ENCODE measurements at places on chromosomes 6 and 20.

GRCh38 chr6:107062691-107063090 is 34.7 kb downstream of the MTRES1 start:
- DNase-seq = no peak

DNA sequence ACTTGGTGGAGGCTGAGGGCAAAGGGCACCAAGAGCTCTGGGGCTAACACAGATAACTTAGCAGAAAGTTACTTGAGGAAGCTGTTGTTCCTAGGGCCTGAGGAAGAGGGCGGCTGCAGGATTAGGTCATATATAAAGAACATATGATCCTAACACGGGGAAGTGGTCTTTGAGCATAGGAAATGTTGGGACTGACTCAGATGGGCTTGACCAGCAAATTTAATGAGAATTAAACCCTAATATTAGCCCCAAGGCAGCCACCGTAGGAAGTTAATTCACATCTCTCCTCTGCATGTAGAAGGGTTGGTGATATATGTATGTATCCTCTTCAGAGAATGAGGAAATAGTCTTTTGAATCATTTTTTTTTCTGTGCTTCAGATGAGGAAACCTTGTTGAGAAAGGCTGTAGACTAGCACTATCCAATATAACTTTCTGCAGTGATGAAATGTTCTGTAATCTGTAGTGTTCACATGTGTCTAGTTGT is 9.2 kb upstream of the ZBTB9 start:
- DNase-seq = no peak

GRCh38 chr6:14543971-14544585 is 426.5 kb downstream of the CD83 start:
- DNase-seq = no peak

- peak; percentile 79 for DNase-seq
Measured at GRCh38 chr6:106858653-106859092, 115.9 kb downstream of the CD24 start.

DNA sequence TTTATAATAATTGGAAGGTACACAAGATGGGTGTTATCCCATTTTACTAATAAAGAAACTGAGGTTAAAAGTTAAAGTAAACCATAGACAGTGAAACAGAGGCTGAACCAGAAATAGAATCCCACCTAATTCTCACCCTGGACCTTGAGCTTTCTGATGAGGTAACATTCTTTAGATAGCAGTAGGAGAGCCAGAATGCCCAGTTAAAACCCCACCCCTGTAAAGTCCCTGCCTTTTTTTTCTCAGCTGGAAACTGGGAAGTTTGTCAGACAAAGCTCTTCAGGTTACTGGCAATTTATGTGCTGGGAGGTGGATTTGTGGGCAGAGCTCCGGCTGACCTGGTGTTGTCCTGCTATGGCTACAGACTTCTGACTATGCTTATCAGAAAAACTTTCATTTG is 1.9 kb upstream of the MCHR2 start:
- DNase-seq = no peak

DNA sequence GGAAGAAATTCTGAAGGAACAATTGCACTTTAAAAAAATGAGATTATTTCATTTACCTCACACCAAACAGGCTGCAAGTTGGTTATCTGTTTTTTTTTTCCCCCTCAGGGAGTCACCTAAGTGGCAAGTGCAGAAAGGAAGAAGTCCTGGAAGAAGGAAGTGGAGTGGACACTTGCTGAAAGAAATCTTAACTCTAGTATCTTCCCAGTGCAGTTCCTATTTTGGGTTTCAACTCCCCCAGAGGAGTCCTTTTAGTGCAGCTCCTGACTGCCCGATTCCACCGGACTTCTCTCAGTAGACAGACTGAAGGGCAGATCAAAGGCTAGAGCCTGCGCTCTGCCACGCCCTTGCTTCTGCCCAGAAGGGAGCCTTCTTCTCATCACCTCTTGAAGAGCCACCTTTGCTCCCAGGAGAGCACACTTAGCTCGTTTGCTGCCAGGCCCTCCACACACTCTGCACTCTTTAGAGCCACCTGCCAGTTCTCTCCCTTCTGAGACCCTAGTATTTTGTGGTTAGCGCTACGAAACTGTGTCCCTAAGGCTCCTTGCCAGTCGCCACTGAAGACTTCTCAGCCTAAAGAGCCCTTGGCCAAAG is 4.9 kb downstream of the MTCL3 start:
- no peak for DNase-seq

GRCh38 chr20:63254232-63254605 is at the start of gene NKAIN4:
Gene NKAIN4 (minus strand): TSS chr20:63254463. CDS start chr20:63254450, 13 bp downstream.
- no peak for DNase-seq

GRCh38 chr6:106122306-106122918 is 36.3 kb downstream of the PRDM1 start:
- DNase-seq = no peak

- DNase-seq = no peak
Measured at GRCh38 chr6:34152042-34152524, 6.2 kb upstream of the GRM4 start.

DNA sequence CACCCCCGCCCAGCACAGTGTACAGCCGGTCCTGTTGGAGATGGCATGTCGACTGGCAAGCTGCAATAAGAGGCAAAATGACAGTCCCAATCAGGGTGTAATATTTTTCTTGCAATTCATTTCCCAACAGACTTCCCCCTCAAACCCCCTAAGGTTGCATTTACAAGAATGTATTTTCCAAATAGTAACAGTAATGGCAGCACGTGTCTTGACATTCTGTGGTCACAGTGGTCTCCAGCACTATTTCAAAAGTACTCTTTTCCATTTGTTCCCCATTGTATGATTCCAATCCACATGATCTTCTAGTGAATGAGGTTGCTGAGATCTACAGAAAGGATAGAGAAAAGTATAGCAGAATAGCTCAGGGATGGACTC is 97.8 kb upstream of the CARMIL1 start:
- no peak for DNase-seq

DNA sequence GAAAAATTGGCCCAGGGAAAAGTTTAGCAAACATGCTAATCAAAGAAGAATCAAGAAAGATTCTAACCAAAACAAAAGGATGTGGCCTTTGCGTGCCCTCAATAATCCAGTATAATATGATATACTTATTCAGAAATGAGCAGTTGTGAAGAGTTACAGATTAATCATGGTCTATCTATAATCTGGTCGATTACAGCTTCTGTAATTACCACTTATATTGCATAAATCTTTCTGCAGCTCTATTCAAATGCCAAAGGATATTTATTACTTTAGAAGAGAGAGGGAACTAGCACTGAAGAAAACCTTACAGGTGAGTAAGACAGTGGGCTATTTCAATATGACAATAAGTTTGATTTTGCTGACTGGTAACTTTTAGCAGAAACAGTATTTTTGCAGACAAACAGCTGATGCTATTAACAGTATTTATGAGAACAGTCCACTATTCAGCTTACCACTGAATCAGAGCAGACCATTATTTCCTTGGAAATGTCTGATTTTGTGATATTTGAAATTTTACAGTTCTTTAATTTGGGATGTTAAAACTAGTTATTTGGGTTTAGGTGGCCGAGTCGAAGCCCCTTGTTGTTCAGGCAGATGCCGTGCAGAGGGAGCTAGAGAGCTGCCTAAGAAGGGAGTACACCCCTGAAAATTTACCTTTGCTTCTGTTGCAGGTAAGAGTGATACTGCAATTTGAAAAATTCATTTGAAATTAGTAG is 92.2 kb downstream of the CEP57L1 start:
- peak; percentile 34 for DNase-seq

DNA sequence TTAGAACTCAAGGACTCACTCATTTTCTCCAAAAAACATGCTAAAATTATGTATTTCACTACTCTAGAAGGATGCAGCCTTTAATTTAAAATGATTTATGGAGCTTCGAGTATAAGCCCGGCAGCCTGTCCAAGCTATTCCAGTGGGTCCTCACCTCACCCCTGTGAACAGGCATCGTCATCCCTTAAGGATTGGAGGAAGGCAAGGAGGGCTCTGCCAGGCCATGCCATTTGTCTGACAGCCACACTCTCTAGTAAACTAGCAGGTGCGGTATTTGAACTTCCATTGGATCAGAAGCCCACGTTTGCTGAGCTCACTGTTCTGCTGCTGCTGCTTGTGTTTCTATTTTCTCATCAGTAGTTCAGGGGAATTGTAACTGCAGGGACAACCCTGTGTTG is 39.8 kb upstream of the NAA20 start:
- DNase-seq = peak; percentile 25

DNA sequence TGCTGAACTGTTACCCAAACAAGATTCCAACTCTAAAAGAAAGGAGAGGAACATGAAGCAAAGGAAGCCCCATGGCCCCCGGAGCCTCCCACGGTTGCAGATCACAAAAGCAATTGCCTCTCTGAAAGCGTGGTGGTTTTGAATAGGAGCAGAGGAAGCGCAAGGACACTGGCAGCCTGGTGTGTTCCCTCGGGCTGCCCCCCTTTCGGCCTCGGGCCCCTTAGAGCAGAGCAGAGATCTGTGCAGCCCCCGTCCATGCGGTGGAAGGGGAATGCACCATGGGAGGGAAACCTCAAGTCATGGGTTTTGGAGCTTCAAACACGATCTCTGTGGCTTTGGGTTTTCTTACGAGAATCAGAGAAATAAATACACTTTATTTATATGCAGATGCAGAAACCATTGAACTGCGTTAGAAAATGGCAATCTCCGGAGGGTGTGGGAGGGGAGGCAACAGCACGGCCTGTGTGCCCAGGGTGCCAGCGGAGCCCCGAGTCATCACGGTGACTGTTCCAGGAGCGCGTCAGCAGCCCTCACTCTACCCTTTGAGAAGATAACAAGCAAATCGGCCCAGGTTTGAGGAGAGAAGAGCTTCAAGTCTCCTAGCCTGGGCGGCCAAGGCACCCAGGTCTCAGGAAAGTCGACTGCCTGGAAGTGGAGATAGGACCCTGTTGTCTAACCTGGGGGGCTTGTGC is 20.5 kb downstream of the FOXF2 start:
- DNase-seq = no peak

GRCh38 chr6:107827541-107827940 is 3.4 kb upstream of the SCML4 start:
- no peak for DNase-seq

GRCh38 chr20:43746344-43747137 is 19.7 kb upstream of the GTSF1L start:
- no peak for DNase-seq

- DNase-seq = no peak
Measured at GRCh38 chr20:46062621-46063020, 27.1 kb downstream of the NCOA5 start.

DNA sequence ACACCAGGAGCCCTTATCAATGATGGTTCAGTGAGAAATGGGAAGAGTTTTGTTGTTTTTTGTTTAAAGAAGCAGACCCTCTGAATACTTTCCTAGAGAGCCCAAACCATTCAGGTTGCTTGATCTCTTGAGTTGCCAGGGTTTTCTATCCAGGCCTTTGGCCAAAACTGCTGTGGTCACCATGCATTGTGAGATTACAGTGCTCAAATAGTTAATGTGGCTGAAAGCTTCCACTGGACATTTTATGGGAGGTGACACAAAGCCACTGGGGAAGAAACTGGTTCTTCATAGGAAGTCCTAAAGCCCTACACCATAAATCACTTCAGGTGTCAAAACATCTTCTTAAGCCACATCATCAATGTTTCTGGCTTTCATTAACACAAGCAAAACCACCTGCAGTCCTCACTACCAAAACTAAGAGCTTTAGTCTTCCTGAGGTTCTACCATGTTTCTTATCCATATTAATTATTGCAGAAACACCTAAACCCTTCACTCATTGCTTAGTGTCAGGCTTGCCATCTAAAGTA is 101.6 kb downstream of the IBTK start:
- DNase-seq = no peak

- no peak for DNase-seq
Measured at GRCh38 chr6:149231778-149232177, 85.7 kb upstream of the TAB2 start.

DNA sequence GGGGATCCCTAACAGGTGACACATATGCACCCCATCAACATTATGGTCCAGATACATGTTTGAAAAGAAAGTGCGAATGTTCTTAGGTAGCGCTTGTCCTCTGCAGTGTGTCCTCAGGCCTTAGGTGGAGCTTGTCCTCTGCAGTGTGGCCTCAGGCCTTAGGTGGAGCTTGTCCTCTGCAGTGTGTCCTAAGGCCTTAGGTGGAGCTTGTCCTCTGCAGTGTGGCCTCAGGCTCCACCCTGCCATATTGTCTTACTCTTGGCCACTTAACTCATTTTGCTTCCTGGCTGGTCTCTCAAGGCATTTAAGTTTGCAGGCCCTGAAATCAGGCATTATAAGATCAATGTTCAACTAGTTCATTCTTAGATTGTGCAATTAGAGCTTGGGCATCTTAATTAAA is 74.7 kb upstream of the SCP2D1 start:
- DNase-seq = no peak

GRCh38 chr6:17983730-17984129 is 3.7 kb downstream of the KIF13A start:
- no peak for DNase-seq

DNA sequence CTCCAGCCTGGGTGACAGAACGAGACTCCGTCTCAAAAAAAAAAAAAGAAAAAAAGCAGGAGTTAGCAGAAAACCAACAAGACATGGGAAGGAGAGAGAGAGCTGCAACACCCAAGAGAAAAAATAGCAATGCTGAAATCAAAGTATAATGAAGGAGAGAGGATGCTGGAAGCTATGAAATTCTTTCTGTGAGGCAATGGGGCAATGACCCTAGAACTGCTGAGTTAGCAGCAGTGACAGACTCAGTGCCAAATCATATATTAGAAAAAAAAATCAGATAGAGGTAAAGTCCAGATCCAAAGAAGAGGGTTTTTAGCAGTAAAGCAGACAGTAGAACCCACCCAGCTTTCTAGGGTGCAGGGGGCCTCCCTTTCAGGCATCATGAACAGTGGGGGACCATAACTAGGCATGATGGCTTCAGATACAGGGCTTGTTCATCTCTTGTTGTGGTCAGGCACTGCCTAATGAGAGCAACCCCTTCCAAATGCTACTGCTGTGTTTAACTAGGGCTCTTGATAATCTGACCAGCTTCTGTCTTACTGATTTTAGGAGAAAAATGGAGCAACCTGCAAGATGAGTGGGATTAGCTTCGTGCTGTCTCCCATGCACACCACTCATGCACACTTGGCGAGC is 26.9 kb downstream of the SLC17A2 start:
- DNase-seq = no peak

DNA sequence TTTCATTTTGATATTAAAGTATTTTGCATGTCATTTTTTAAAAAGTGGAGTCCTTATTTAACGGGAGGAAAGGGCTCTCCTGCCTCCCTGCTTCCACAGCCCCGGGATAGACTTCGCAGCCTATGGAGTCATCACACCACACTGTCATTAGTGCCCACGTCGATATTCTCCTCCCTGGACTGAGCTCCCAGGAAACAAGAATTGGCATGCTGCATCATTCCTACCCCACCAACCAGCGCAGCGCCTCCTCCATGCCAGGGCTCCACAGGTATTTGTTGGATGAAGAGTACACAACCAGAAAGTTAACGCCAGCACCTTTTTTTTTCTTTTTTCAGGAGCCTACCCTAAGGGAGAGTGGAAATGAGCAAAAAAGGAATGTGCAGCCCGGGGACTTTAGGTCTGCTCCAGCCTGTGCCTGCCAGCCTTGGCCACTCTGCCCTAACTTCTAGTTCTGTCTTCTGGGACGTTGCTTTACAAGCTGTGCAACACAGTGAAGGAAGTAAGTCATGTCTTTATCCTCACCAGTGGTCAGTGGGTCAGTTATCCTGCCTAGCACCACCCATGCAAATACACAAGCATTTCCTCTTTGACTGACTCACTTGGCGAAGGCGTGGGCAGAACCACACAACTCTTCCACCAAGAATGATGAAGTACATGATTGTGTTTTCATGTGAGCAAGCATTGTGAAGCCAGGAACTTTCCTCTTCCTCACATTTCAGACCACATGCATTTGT is 180.7 kb upstream of the UST start:
- DNase-seq = peak; percentile 33

GRCh38 chr6:170134471-170135440 is 156.1 kb downstream of the DLL1 start:
- no peak for DNase-seq

GRCh38 chr20:62320581-62321354 is 18.0 kb downstream of the ADRM1 start:
- DNase-seq = no peak
